ENCODE measurements at places on chromosomes 2 and 18.

GRCh38 chr2:26619096-26619495 is 22.1 kb downstream of the CIB4 start:
- no peak for DNase-seq

DNA sequence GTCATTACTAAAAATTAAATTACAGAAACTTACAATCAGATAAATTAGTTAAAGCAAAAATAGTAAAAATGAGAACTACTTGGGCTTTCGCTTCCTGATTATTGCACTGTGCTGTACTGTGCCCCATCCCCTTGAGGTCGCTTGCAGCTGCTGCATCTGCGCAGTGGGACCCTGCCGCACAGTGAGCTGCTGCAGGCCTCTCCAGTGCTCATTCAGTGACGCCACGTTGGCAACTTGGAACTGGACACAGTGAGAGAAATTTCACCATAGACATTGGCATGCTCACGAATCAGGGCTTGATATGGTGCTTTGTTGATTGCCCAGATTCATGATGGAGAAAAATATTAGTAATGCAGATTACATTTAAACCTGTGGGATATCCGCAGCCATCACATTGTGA is 290.8 kb upstream of the MYT1L start:
- no peak for DNase-seq

DNA sequence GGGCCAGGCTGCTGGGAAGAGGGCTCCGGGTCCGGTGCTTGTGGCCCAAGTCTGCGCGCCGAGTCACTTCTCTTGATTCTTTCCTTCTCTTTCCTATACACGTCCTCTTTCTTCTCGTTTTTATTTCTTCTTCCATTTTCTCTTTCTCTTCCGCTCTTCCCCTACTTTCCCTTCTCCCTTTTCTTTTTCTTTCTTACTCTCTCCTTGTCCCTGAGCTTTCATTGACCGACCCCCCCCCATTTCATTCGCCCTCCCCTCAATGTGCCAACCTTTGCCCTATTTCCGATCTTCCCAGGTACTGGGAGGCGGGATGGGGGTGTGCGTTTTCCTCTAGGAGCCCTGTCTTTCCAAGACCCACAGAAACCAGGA is 1.8 kb downstream of the ONECUT2 start:
- no peak for DNase-seq

DNA sequence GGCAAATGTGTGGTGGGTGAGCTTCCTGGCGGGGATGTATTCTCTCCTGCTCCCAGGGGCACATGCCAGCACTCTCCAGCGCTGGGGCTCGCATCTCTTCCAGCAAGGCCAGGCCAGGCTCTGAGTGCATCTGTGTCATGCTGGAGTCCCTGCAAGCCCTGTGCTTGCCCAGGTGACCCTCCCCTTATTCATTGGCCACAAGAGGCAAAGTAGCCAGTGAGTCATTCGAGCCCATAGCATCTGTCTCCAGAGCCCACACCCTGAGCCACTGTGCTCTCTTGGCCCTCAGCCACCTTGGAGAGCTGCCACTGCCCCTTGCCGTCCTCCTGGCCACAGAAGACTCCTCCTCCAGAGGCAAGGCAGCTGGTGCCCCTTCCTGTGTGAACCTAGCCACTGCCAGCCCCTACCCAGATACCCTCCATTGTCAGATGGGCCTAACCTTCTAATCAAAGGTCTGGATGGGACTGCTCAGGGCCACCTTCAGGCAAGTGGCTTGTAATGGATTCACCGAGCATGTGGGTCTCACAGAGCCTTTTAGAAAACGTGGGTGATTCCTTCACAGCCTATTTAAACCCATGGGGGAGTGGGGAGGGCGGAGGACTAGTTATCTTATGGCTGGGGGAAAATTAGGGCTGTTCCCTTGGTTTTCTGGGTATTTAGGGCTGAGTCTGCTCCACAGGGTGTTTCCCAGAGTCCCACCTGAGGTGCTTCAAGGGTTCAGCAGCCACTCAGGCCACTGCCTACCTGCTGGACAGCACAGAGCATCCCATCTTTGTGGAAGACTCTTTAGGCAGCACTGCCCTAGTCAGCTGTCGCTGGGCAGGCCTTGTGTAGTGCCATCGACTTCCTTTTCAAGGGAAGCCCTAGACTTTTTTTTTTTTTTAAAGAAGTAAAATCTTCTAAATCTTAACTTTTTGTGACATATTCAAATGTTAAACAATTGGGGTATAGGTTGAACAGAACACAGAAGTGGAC is 137.4 kb downstream of the ACOXL start:
- no peak for DNase-seq

GRCh38 chr2:197708331-197708730 is 3.2 kb downstream of the MARS2 start:
- no peak for DNase-seq

- peak; percentile 14 for DNase-seq
Measured at GRCh38 chr18:3525870-3526420, 76.0 kb downstream of the TGIF1 start.

DNA sequence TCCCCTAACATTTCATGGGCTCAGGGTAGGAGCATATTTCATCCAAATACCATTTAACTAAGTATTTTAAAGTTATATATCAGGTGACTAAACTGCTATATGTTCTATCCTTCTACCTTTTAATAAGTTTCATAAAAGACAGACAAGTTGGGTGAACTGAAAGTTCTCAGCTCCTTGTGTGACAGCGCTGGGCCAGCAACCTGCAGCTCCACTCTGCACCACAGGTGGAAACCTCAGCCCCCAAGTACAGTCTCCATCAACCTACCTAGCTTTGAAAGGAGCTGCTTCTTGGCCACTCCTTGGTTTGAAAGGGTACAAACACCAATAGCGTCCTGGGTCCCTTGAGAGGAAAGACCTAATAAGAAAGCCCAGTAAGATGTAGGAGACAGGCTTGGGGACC is 177.9 kb downstream of the PDE1A start:
- no peak for DNase-seq

DNA sequence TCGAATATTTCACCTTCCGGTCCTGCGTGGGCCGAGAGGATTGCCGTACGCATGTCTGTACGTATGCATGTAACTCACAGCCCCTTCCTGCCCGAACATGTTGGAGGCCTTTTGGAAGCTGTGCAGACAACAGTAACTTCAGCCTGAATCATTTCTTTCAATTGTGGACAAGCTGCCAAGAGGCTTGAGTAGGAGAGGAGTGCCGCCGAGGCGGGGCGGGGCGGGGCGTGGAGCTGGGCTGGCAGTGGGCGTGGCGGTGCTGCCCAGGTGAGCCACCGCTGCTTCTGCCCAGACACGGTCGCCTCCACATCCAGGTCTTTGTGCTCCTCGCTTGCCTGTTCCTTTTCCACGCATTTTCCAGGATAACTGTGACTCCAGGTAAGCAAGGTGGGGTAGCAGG is at the start of gene SERPINB5:
Gene SERPINB5 (plus strand): TSS at position 291 of the 400 bp plus-strand sequence. CDS start 7,471 bp downstream, outside the sequence.
- DNase-seq, result no peak

DNA sequence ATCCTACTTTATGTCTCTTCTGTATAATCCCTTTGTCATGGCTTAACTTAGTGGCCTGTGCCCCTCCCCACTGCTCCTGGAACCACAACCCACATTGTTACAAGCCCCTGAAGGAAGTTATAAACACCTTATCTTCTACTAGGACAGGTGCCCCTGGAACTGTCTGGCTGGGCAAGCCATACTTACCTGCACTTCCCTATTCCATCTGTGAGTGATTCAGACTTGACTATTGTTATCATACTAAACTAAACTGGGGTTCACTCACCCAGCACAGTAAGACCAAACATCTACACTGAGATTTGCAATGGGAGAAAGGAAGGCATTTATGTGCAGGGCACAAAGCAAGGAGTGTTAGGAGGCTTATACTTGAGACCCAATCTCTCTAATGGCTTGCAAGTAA is 3.7 kb upstream of the UGT1A6 start:
- no peak for DNase-seq

- DNase-seq, result no peak
Measured at GRCh38 chr2:168723275-168723899, 79.0 kb upstream of the NOSTRIN start.

GRCh38 chr2:191815010-191815409 is 31.9 kb downstream of the CAVIN2 start:
- DNase-seq, result no peak

DNA sequence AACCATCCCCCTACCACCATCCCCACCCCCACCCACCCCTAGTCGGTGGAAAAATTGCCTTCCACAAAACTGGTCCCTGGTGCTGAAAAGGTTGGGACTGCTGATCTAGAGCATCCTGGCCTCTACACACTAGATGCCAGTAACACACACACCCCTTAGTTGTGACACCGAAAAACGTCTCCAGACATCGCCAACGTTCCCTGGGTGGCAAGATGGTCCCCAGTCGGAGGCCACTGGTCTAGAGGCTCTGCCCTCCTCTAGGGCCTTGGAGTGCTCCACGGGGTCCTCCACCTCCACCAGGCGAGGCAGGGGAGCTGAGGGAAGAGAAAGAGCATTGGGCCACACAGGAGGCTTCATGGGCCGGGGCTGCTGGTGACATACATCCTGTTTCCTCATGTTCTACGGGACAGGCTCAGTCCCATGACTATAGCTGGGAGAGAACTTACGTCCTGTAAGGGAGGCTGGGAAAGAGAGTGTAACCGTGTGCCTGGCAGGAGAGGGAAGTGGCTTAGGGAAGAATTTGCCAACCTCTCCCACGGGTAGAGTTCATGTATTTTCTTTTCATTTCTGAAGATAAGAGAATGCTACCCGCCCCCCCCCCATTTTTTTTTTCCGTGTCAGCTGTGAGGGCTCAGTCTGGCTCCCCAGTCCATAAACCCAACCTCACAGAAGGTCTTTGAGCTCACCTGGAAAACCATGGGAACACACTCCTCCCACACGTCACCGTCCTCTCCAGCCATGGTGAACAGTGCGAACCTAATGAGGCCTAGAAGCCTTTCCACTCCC is 132.7 kb upstream of the MYCN start:
- no peak for DNase-seq

GRCh38 chr2:81481242-81481993 is 1176.9 kb upstream of the LRRTM1 start:
- no peak for DNase-seq

- DNase-seq, result no peak
Measured at GRCh38 chr2:1162768-1163584, 212.3 kb downstream of the SNTG2 start.

DNA sequence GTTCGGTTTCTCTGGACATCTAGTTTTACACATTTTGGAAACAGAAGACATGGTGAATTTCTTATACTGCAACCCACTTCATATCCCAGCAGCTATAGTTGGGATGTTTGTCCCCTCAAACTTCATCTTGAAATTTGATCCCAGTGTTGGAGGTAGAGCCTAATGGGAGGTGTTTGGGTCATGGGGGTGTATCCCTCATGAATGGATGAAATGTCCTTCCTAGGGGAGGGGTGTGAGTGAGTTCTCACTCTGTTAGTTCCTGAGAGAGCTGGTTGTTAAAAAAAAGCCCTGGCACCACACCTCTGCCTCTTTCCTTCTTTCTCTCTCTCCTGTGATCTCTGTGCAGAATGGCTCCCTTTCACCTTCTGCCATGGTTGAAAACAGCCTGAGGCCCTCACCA is 369.0 kb upstream of the KCNJ3 start:
- no peak for DNase-seq

DNA sequence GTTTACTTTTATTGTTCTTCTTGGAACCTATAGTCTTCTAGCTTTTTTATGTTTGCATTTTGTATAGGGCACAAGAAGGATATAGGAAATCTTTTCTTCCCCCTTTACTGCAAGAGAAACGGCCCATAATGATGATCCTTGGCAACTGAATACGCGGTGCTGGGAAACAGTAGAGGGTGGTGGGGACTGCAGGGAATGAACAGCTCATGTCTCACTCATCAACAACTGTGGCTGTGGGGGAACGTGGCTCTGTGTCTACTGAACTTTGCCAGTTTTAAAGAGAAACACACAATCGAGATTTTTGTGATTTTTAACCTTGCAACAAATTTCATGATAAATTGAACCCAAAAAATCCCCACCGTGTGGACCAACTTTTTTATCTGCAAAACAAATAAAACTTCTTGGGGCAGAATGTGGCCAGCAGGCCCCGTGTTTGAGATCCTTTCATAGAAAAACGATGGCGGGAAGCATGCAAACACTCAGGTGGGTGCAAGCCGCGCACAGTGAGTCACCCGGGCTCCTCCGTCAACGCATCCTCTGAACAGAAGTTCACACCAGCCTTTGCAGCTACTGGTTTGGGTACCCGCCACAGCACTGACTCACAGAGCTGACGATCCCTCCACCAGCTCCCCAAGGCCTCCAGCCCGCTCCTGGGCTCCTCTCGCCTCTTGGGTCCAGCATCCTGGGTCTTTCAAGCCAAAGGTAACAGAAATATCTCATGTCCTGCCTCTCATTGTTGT is 149.3 kb downstream of the COL6A3 start:
- DNase-seq, result no peak

DNA sequence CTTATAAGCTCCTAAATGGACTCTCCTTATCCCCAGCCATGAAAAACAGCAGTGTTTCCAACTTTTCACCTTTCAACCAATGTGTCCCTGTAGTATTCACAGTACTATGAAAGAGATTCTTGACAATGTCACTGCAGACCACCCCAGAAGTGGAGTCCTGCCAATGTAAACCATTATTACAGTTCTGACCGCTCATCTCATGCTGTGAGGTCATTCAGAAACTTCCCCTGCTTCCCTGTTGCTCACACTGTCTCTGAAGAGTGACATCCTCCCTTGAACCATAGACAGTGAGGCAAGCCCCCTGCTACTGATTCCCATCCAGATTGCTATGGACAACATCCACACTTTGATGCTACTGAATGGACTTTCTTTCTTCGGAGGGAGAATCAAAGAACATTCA is 1523.7 kb upstream of the ACVR2A start:
- no peak for DNase-seq

- no peak for DNase-seq
Measured at GRCh38 chr18:78554944-78555608, 424.5 kb upstream of the SALL3 start.

GRCh38 chr2:236180831-236181453 is 12.8 kb upstream of the GBX2 start:
- DNase-seq, result no peak

DNA sequence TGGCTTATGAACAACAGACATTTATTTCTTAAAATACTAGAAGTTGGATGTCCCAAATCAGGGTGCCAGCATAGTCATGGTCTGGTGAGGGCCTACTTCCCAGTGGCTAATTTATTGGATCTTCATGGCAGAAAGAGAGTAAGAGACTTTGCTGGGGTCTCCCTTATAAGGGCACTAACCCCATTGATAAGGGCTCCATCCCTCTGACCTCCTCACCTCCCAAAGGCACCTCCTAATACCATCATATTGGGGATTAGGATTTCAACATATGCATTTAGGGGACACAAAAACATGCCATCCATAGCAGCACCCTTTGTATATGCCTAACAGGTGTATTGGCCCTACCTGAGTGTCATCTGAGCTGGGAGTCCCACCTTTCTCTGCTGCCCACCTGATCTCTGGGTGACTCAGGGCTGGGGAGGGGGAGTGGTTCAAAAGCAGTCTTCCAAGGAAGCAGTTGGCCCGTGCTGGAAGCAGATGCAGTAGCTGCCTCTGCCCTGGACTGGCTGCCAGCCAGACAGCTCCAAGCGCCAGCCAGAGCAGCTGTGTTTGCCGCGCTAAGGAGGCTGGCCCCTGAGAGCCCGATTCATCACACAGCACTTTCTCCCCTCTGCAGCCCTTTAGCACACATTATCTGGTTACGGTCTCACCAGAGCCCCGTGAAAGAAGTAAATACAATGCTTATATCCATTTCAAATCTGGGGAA is 84.6 kb downstream of the SMAD7 start:
- peak; percentile 41 for DNase-seq

GRCh38 chr2:150587547-150588505 is 100.4 kb upstream of the RND3 start:
- no peak for DNase-seq
